ELF-1 (cell line): ENCODE measurements at places on chromosomes 7 and 10.

- DNase-seq: no peak
These were observed 33.4 kb downstream of the CCDC6 start for GRCh38 chr10:59872892-59873463.

- DNase-seq: no peak
These were observed 97.3 kb upstream of the GTF2I start for GRCh38 chr7:74560086-74560719.

GRCh38 chr10:19014498-19014897 is 34.1 kb upstream of the MALRD1 start:
- no peak for DNase-seq

DNA sequence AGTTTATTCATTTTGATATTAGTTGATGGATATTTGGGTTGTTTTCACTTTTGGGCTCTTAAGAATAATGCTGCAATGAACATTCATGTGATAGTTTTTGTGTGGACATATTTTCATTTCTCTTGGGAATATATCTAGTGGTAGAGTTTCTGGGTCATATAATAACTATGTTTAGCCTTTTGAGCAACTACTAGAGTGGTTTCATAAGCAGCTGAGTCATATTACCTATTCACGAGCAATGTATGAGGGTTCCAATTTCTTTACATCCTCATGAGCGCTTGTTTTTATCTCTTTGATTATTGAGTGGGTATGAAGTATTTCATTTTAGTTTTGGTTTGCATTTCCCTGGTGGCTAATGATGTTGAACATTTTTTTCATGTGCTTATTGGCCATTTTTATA is 182.6 kb downstream of the PON1 start:
- no peak for DNase-seq

GRCh38 chr7:44960011-44960580 is 18.7 kb downstream of the MYO1G start:
- no peak for DNase-seq

- no peak for DNase-seq
These were observed 20.3 kb upstream of the GJC3 start for GRCh38 chr7:99949645-99950228.

- no peak for DNase-seq
These were observed 101.9 kb downstream of the EVX1 start for GRCh38 chr7:27344471-27344870.

DNA sequence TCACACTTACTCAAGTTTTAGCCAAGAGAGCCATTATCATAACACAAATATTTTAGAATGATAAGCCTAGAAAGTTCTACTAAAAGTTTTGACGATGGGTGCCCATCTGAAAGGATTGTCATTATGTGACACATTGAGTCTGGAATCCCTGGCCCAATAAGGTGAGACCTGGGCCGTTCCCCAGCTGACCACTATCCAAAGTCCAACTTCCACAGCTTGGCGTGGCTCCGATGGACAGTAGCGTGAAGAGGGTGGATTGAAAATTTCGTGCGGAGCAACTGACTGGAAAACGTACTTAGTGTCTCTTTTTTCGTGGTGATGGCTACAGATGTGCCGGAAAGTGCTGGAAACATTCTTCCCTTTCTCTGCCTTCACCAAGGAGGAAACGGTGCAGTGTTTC is 439.0 kb upstream of the ZMIZ1 start:
- no peak for DNase-seq

- DNase-seq: no peak
These were observed 299.9 kb upstream of the PITRM1 start for GRCh38 chr10:3472287-3473051.

- DNase-seq: no peak
These were observed 13.7 kb upstream of the SEMA3C start for GRCh38 chr7:80932536-80932935.

GRCh38 chr10:102188298-102188940 is 36.2 kb downstream of the NOLC1 start:
- DNase-seq: no peak

DNA sequence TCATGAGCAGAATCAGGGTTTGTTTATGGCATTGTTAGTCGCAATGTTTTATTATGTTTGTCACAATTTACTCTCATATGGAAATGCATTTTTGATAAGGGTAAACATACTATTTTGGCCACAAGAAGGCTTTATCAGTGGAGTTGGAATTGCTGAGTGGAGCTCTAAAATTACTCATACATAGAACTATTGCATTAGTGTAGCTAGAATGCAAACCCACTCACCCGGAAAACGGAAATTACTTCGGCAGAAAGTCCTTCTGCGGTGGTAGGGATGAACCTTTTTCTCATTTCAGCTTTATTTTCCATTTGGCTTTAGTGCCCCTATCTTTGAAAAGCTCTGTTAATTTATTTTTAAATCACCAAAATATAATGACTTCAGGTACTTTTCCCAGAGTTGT is 42.8 kb upstream of the NPY start:
- DNase-seq: no peak

DNA sequence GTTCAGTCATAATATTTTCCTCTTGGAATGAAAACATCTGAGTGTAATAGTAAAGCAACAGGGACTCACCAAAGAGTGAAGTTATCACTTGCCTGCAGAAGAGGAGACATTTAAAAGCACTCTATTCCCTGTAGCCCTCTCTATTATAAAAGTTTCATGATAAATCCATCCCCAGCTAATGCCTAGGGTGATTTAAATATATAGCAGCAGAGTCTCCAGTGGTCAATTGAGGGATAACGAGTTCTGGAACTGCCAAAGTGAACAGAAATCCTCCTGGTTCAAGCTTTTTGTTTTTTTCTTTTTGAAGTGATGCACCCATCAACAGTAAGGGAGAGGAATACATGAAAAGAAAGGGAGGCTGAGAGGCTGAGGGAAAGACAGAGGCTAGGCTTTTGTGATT is 87.3 kb downstream of the EVX1 start:
- no peak for DNase-seq

DNA sequence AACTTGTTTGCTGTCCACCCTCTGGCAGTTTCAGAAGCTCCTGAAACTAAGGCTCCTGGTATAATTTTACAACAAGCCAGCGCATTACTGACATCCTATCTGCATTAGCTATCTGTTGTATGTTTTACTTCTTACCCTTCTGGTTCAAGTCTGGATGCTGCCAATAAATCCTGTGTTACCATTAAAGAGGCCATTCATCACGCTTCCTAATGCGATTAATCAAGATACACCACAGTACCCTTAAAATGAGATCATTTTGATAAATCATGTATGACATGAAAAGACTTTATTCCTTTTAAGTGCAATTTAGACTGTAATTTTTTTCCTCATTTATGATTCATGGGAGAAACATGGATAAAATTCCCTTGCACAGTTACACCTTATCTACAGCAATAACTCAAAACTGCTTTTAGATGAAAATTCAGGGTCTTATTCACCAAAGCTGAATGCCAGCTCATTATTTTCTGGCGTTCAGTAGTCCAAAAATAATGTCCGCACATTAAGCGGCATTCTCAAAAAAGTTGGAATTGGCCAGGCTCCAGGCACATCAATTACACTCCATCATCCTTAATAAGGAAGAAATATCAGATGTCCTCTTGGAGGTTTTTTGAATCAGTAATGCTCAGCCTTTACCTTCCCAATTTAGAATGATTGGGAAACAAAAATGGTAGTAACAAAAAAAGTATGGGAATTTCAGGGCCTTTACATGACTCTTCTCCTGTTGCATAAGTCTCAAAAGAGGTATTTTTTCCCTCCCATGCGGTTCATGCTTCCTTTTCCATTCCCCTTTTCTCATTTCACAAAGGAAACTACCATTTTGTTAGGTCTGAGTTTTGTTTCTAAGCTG is 878.5 kb downstream of the LRMDA start:
- DNase-seq: no peak

DNA sequence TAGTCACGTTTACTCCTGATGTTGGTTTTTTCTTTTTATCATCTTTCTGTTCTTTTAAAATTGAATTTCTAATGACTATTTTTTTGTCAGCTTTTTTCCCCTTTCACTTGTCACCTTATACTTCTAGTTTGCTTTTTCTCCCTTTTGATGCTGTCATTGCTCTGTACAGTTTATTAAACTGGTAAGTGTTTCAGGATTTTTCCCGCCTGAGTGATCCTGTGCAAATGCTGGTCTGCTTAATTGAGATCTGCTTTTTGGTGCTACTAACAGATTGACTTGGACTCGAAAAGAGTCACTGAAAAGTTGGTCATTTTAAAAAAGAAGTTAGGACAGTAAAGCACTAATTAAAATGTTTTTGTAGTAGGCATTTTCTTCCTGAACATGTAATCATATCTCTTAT is 95.2 kb downstream of the PHTF2 start:
- no peak for DNase-seq

GRCh38 chr10:133464582-133465031 is 10.9 kb downstream of the SCART1 start:
- DNase-seq: no peak

DNA sequence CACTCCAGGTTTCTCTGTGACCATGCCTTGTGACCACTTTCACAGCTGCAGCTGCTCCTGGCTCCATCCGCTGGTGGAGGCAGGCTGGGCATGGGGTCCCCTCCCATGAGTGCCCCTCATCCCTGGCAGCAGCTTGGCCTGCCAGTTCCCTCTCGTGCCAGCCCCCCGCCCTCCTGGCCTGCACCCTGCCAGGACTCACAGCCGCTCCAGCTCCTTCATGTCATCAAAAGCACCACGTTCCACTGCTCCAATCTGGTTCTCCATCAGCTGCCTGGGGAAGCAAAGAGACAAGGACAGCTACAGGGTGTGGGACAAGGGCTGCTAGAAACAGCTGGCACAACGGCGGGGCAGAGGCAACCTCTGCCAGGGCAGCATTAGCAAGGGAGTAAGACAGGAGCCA is 22.6 kb downstream of the SLIT1 start:
- DNase-seq: no peak

GRCh38 chr10:125129076-125129458 is 31.3 kb downstream of the CTBP2 start:
- no peak for DNase-seq

- DNase-seq: no peak
These were observed 145.6 kb downstream of the DOCK4 start for GRCh38 chr7:112060625-112061024.

GRCh38 chr10:35464825-35465456 is 128.6 kb downstream of the CCNY start:
- no peak for DNase-seq

DNA sequence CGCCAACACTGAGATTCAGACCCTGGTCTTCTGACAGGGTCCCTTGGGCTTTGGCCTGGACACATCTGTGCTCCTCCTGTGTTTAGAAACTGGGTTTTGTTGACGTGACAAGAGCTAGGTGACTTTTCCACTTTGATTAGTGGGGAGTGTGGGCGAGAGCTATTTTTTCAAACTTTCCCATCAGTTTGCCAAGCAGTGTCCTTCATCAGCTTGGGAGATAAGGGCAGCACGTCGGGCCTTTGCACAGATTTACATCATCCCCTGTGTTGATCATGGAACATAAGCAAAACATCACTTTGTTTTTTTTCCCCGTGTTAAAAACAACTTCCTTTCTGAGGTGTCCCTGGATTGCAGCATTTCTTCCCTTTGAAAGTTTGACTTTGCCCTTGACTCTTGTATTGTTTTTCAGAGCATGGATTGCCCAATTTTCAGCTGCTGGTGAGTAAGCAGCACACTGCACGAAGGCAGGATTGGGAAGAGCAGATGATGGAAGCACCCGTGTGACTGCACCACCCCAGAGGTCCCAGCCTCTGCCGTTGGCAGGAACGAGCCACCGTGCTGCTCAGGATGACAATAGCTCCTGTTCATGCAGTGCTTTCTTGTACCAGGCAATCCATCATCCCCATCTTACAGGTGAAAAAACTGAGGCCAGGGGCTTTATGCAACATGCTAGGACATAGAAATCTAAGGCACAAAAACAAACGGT is 6.4 kb upstream of the IGFBP1 start:
- DNase-seq: no peak

DNA sequence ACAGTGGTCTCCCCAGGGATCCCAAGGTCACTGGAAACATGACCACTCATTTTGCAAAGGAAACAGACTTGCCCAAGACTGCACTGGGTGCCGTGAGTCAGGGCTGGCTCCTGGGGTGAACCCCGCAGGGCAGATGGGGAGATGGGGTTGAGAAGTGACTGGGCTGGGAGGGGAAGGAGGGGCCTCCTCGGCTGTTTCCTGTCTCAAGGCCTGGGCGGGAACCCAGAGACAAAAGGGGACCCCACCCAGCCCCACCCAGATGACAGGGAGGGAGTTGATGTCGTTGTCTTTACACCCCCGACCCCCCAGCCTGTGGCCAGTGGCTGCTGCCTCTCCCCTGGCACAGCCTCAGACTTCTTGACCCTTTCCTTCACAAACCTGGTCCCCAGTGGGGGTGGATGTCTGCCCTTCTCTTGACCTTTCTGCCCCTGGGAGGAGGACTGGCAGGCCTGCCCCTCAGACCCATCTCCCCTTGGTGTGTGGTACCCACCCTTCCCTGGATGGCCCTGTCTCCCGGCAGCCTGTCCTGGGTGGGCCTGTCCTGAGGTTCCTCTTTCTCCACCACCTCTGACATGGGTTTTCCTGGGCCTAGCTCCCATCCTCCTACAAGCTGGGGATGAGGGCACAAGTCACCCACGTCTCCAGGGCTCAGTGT is 1.4 kb downstream of the MYO1G start:
- DNase-seq: no peak

DNA sequence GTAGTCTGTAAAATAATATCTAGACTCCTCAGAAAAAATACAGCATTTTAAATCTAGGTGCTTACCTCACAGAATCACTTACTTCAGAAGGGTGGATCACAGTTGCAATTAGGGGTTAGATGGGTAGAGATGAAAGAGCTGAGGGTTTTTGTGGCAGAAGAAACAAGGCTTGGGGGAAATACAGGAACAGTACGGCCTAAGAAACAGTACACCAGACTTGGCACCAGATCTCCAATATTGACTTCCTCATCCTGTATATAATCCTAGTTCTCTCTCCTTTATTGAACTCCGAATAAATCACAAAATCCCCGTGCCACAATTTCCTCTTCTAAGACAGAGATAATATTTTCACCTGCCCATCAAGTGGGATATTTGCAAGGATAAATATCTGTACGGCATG is 14.3 kb downstream of the CEP41 start:
- no peak for DNase-seq

GRCh38 chr10:133199992-133200611 is 29.9 kb upstream of the UTF1 start:
- DNase-seq: peak; percentile 47

- no peak for DNase-seq
These were observed 889.3 kb upstream of the CELF2 start for GRCh38 chr10:10128387-10128786.

DNA sequence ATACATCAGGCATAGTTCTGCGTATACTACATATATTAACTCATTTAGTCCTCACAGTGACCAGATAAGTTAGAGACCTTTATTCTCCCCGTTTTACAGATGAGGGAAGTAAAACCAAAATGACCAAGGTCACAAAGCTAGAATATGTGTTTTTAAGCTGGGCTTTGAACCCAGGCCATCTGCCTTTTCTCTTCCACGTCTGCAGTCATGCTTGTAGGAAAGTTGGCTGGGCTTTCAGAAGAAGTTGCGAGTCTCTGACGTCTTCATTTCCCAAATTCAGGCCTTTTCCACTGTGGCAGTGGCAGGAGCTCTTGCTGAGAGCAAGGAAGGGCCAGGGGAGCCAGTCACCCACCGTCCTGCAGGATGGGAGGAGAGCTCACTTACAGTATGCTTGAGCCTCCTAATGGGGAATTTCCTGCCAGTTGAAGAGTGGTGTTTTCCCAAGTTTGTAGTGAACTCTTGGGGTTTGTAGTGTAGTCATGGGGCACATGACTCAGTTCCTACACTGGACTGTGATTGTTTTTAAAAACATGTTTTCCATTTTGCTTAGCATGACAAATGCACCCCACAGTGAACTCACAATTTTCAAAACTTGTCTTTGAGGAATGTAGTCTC is 34.2 kb downstream of the CYP17A1 start:
- no peak for DNase-seq

- no peak for DNase-seq
These were observed 196.7 kb downstream of the HGF start for GRCh38 chr7:81573128-81573527.
